Fibroblast of lung (primary cell): ENCODE measurements at places on chromosomes 2 and 18.

GRCh38 chr2:121085801-121086200 is 199.2 kb downstream of the TFCP2L1 start:
- no peaks in the 10 kb centered on the region for H3K4me1 ChIP-seq
- no peak overlapping the region for H3K4me3 ChIP-seq
- no peak for DNase-seq
- no peaks in the 10 kb centered on the region for H3K36me3 ChIP-seq
- no peak overlapping the region for H3K27ac ChIP-seq
- H3K27me3 ChIP-seq, result peaks cover 13% of the 10 kb centered on the region

DNA sequence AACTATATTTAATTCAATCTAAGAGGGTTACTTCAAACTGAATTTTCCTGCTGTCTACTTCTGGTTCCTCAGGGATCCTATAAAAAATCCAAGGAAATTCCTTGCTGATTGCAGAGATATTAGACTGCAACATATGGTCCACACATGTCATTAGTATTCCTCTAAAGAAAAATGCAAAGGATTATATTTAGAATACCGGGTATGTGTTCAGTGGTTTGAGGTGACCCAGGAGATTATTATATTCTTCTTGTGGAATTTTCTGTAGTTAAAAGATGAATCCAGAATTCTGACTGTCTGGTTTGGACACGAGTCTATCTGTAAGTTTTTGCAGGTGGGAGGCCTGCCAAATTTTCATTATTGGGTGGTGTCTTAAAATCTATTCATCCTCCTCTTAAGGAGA is 18.2 kb downstream of the HOXD1 start:
- no peaks in the 10 kb centered on the region for H3K27me3 ChIP-seq
- H3K27ac ChIP-seq, result no peak overlapping the region
- no peaks in the 10 kb centered on the region for H3K36me3 ChIP-seq
- no peak for DNase-seq

DNA sequence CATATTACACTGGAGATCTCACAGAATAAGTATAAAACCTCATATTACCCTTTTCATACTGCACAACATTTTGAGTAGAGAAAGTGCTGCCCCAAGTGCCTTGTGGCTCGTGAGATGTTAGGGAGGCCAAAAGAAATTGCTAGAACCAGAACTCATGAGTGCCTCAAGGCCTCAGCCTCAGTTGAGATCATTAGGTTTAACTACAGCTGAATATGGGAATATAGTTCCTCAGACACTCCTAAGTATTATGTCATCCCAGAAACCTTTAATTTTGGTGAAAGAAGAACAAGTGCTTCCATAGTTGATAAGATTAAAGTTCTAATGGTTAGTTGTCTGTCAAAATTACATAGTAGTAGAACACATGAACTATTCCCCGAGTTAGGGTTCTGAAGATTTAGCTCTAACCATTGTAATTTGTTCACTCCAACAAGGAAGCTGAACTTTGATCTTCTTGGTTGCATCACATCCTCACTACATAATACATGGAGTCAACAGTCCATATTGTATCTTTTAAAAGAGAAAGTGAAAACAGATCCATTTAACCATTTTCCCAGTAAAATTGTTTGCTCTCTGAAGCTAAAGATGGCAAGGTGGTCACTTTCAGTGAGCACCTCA is 9.6 kb upstream of the AQP4 start:
- H3K36me3 ChIP-seq, result no peaks in the 10 kb centered on the region
- no peak overlapping the region for H3K27ac ChIP-seq
- H3K27me3 ChIP-seq, result no peaks in the 10 kb centered on the region
- DNase-seq, result no peak

DNA sequence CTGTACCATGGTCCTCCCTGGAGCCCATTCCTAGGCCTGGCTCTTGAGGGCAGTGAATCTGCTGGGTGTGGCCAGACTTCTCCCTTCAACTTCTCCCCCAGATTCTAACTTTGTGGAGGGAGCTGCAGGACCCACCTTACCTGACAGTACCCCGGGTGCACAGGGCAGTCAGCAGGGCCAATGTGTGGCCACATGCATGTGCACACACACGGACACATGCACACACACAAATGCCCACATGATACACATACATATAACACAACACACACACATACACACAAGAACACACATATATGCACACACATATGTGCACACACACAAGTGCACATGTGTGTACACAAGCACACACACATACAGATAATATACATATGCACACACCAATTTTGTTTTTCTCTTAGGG is 300.0 kb upstream of the HS6ST1 start:
- H3K27me3 ChIP-seq, result no peaks in the 10 kb centered on the region
- H3K36me3 ChIP-seq, result no peaks in the 10 kb centered on the region
- H3K4me1 ChIP-seq, result peaks cover 8% of the 10 kb centered on the region

- H3K27ac ChIP-seq, result no peak overlapping the region
- no peaks in the 10 kb centered on the region for H3K27me3 ChIP-seq
- no peaks in the 10 kb centered on the region for H3K36me3 ChIP-seq
- H3K4me3 ChIP-seq, result no peak overlapping the region
- peak; percentile 33 for DNase-seq
These were observed 84.3 kb downstream of the COL4A4 start for GRCh38 chr2:227079726-227080125.

DNA sequence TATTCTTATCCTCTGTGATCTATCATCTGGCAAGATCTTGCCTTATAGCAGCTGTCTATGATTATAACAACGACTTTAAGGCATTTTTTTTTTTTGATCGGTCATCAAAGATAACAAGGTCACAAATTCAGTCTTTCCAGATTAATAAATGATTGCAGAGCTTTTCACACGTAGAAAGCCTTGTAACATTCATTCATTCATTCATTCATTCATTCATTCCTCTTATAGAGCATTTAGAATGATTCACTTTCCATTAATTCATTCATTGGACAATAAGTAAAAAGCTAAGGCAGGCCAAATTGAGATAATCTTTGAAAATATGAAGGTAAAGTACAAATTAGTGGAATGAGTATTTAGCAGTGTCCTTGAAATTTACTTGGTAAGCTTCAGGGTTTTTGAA is 223.7 kb downstream of the NUP35 start:
- no peaks in the 10 kb centered on the region for H3K4me1 ChIP-seq
- H3K36me3 ChIP-seq, result no peaks in the 10 kb centered on the region
- no peaks in the 10 kb centered on the region for H3K27me3 ChIP-seq
- no peak for DNase-seq
- H3K27ac ChIP-seq, result no peak overlapping the region

DNA sequence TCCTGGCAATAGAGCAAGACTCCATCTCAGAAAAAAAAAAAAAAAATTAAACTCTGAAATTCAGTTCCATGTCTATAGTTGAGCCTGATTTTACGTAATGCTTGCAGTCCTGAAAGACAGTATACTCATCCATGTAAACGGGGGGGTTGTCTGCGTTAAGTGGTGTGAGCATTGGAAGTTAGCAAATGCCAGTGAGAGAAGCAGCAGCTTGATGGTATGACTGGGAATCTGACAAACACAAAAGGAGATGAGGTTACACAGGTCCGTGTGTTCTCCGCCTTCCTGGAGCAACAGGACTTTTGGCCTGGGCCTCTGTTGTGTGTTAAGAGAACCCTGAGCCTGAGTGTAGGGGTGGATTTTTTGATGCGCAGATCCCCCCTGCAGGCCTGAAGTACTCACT is 82.9 kb downstream of the PRKCE start:
- no peaks in the 10 kb centered on the region for H3K27me3 ChIP-seq
- no peak overlapping the region for H3K27ac ChIP-seq
- H3K4me1 ChIP-seq, result no peaks in the 10 kb centered on the region
- DNase-seq, result no peak
- H3K36me3 ChIP-seq, result no peaks in the 10 kb centered on the region
- no peak overlapping the region for H3K4me3 ChIP-seq

- no peaks in the 10 kb centered on the region for H3K27me3 ChIP-seq
- H3K36me3 ChIP-seq, result no peaks in the 10 kb centered on the region
- no peak for DNase-seq
These were observed 171.9 kb downstream of the ARHGAP28 start for GRCh38 chr18:6901286-6901926.

GRCh38 chr2:71453404-71454220 is at the start of gene DYSF:
TSS of gene DYSF (plus strand) at chr2:71453561.
- H3K4me3 ChIP-seq, result peak within 1 kb of the TSS; percentile 27
- no peaks in the 10 kb centered on the region for H3K4me1 ChIP-seq
- no peak within 1 kb of the TSS for H3K27ac ChIP-seq
- peaks cover 22% of the 10 kb centered on the region for H3K27me3 ChIP-seq
- no peaks in the 10 kb centered on the region for H3K36me3 ChIP-seq

GRCh38 chr2:33104052-33104623 is 157.4 kb downstream of the LTBP1 start:
- H3K27ac ChIP-seq, result peak overlapping the region; percentile 30
- peaks cover 14% of the 10 kb centered on the region for H3K4me1 ChIP-seq
- no peak overlapping the region for H3K4me3 ChIP-seq
- DNase-seq, result peak; percentile 72
- H3K36me3 ChIP-seq, result no peaks in the 10 kb centered on the region
- H3K27me3 ChIP-seq, result no peaks in the 10 kb centered on the region

GRCh38 chr2:120887320-120887697 is 151.6 kb downstream of the GLI2 start:
- DNase-seq, result peak; percentile 58
- H3K4me3 ChIP-seq, result no peak overlapping the region
- no peak overlapping the region for H3K27ac ChIP-seq
- no peaks in the 10 kb centered on the region for H3K36me3 ChIP-seq

GRCh38 chr2:128449226-128450061 is 130.8 kb upstream of the HS6ST1 start:
- H3K36me3 ChIP-seq, result no peaks in the 10 kb centered on the region
- DNase-seq, result no peak
- H3K27ac ChIP-seq, result no peak overlapping the region
- H3K4me3 ChIP-seq, result no peak overlapping the region

GRCh38 chr2:41320491-41320890 is 727.3 kb upstream of the PKDCC start:
- no peak overlapping the region for H3K4me3 ChIP-seq
- no peaks in the 10 kb centered on the region for H3K36me3 ChIP-seq
- H3K27ac ChIP-seq, result no peak overlapping the region
- DNase-seq, result no peak

- H3K36me3 ChIP-seq, result no peaks in the 10 kb centered on the region
- H3K4me3 ChIP-seq, result no peak overlapping the region
- H3K27me3 ChIP-seq, result no peaks in the 10 kb centered on the region
- H3K27ac ChIP-seq, result no peak overlapping the region
- no peak for DNase-seq
These were observed 24.9 kb upstream of the GPR155 start for GRCh38 chr2:174511580-174512260.

- H3K36me3 ChIP-seq, result peaks cover 7% of the 10 kb centered on the region
- H3K27ac ChIP-seq, result no peak overlapping the region
- peaks cover 2% of the 10 kb centered on the region for H3K4me1 ChIP-seq
- no peak overlapping the region for H3K4me3 ChIP-seq
- peak; percentile 39 for DNase-seq
These were observed 13.8 kb downstream of the MMADHC start for GRCh38 chr2:149573760-149574159.

DNA sequence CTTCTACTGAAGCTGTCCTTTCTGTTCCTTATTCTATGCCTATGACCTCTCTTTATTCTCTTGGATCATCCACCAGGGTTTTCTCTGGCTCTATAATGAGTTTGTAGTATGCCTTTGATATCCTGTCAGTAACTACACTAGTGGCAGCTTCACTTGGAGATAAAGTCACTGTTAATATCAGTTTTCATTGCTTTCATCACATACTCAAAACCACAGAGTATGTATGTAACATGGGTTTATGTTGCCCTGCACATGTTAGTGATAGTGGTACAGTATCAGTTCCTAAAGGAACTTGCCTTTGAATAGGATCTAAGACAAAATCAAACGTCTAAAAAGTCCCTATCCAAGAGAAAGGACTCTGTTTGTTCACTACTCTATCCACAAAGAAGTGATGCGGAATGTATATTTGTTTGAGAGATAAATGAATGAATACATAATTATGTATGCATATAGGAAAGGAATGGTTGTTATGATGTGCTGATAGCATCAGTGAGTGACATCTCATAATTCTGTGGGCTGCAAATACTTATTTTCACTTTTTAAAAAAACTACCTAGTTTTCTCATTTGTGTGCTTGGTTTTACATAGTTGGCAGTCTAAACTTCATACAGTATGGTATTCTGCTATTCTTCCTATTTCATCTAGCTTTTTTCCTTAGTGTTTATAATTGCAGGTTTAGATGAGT is 45.1 kb downstream of the TET3 start:
- H3K4me3 ChIP-seq, result no peak overlapping the region
- no peak overlapping the region for H3K27ac ChIP-seq
- H3K36me3 ChIP-seq, result no peaks in the 10 kb centered on the region
- H3K4me1 ChIP-seq, result peaks cover 4% of the 10 kb centered on the region

GRCh38 chr2:225797394-225797793 is 397.9 kb downstream of the NYAP2 start:
- no peak overlapping the region for H3K4me3 ChIP-seq
- H3K4me1 ChIP-seq, result no peaks in the 10 kb centered on the region
- H3K27me3 ChIP-seq, result no peaks in the 10 kb centered on the region
- DNase-seq, result no peak
- no peaks in the 10 kb centered on the region for H3K36me3 ChIP-seq

- H3K27me3 ChIP-seq, result no peaks in the 10 kb centered on the region
- peaks cover 8% of the 10 kb centered on the region for H3K36me3 ChIP-seq
- no peak overlapping the region for H3K4me3 ChIP-seq
- H3K27ac ChIP-seq, result no peak overlapping the region
These were observed 12.4 kb upstream of the GMCL1 start for GRCh38 chr2:69816923-69817542.

GRCh38 chr2:85184231-85184630 is 51.0 kb downstream of the TCF7L1 start:
- H3K4me3 ChIP-seq, result no peak overlapping the region
- H3K36me3 ChIP-seq, result no peaks in the 10 kb centered on the region
- H3K4me1 ChIP-seq, result no peaks in the 10 kb centered on the region
- no peak for DNase-seq
- no peaks in the 10 kb centered on the region for H3K27me3 ChIP-seq
- no peak overlapping the region for H3K27ac ChIP-seq
